Osteocyte (in vitro differentiated cells): ENCODE measurements at places on chromosomes 6 and 20.

GRCh38 chr20:3237958-3238615 lies 903 bp downstream of the SLC4A11 start:
- peaks cover 13% of the 10 kb centered on the region for H3K27me3 ChIP-seq
- no peak for DNase-seq
- peak overlapping the region; percentile 81 for H3K4me3 ChIP-seq
- no peaks in the 10 kb centered on the region for H3K36me3 ChIP-seq
- no peak overlapping the region for H3K27ac ChIP-seq

- peaks cover 19% of the 10 kb centered on the region for H3K27me3 ChIP-seq
- peaks cover 11% of the 10 kb centered on the region for H3K4me1 ChIP-seq
- H3K36me3 ChIP-seq, result no peaks in the 10 kb centered on the region
- no peak for DNase-seq
- H3K4me3 ChIP-seq, result no peak overlapping the region
Measured at GRCh38 chr6:127547215-127547614, 28.1 kb upstream of the MTCL3 start.

GRCh38 chr6:84625506-84625905 lies 138.9 kb downstream of the TBX18 start:
- no peaks in the 10 kb centered on the region for H3K27me3 ChIP-seq
- no peak overlapping the region for H3K27ac ChIP-seq
- H3K4me1 ChIP-seq, result peaks cover 16% of the 10 kb centered on the region
- no peaks in the 10 kb centered on the region for H3K36me3 ChIP-seq
- no peak for DNase-seq
- no peak overlapping the region for H3K4me3 ChIP-seq

- no peak overlapping the region for H3K27ac ChIP-seq
- H3K36me3 ChIP-seq, result no peaks in the 10 kb centered on the region
- no peak overlapping the region for H3K4me3 ChIP-seq
Measured at GRCh38 chr6:167108278-167108677, 14.6 kb upstream of the CCR6 start.

DNA sequence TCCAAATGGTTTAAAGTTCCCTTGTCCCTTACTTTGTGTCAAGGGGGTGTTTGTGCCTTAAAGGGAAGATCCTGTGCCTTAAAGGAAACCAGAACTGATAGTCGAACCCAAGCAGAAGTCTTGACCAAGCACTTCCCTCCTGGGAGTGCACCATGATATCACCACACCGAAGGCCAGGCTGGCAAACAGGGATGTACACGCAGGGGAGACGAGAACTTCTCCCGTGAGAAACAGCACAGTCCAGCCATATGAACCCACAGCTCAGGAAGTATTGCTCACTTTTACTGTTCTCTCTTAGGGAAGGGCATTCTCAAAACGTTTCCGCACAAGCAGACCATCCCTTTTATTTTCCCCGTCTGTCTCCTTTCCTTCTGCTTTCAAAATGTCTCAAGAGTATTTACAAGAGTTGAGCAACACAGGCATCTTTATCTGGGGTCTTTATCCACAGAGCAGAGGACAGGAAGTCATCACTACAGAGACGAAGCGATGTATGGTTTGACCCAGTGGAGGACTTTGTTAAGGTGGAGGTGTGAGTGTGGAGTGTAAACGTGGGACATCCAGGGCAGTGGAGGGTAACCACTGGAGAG lies 12.8 kb upstream of the SERPINB1 start:
- no peak for DNase-seq
- peak overlapping the region; percentile 93 for H3K27ac ChIP-seq
- H3K4me3 ChIP-seq, result peak overlapping the region; percentile 72
- H3K27me3 ChIP-seq, result no peaks in the 10 kb centered on the region
- H3K36me3 ChIP-seq, result no peaks in the 10 kb centered on the region

DNA sequence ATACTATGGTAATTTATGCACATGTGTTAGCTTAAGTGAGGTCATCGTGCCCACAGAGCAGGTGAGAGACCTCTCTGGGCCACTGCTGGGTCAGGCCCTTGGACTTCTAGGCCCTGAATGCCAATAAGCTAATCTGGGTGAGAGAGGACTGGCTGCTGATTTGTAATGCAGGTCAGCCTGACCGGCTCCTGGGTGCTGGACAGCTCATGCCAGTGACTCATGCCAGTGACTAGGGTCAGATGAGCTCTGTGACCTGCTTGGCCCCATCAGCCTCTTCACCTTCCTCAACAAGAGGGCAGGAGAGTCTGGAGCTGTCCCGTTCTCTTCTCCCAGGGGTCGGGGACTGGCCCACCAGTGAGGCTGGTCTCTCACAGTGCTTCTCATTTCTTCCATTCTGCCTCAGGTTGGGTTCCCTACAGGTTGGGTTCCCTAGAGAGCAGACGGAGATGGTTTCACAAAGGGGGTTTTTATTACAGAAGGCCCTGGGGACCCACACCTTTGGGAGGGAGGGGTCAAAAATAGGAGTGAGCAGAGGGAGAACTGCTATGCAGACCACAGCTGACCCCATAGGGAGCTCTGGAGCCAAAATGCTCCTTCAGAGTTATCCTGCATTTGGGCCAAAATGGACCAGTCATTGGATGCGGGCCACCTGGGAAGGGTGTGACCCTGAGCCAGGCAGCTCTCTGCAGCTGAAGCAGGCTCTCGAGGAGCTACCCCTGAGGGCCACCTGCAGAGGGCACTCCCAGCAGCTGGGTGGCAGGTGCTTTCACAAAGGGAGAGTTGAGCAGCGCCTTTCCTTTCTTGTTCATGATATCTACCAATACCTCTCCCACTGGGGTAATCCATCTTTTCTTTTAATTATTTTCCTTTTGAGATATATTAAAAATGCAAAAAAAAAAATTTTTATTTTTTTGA lies 2.2 kb upstream of the OXT start:
- DNase-seq, result no peak
- no peak overlapping the region for H3K27ac ChIP-seq
- H3K4me3 ChIP-seq, result no peak overlapping the region
- peaks cover 12% of the 10 kb centered on the region for H3K27me3 ChIP-seq
- no peaks in the 10 kb centered on the region for H3K36me3 ChIP-seq
- no peaks in the 10 kb centered on the region for H3K4me1 ChIP-seq
